HEK293T (cell line): ENCODE measurements at places on chromosomes 7 and 10.
A peak's percentile ranks its signal among the peaks of the same experiment; 100 is the strongest.

DNA sequence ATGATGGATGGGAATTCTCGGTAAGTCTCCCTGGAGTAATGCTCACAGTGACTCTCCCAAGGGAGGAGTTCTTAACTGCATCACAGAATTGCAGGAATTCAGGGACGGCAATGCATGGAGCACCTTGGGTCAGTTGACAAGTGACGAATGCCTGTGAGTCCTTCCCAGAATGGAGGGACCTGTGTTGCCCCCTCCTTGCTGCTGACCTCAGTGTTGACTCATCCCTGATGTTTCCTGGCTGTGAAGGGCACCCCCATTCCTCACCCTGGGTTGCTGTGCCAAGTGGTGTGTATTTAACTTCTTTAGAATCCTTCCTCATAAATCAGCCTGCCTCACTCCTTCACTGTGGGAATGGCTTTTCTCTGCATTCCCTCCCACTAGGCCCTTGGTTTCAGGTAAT is 98.9 kb downstream of the LRMDA start:
- DNase-seq: no peak

GRCh38 chr7:129841465-129841864 is 111.3 kb downstream of the UBE2H start:
- DNase-seq: no peak

DNA sequence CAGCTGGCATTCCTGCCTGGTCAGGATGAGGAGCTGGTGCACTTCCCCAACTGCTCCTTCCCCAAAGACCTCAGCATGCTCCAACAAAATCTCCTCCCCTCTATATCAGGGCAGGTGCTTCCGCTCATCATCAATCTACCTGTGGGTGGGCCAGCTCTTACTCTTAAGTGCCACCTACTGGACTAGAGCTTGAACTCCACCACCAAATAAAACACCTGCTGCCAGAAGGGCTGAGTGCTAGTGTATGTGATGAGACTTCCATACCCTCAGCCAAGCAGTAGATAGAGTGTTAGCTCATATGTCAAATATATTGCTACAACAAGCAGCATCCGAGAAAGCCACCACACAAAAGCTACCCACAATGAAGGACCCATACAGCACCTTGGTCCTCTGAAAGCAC is 264.3 kb downstream of the RNLS start:
- peak; percentile 17 for DNase-seq

DNA sequence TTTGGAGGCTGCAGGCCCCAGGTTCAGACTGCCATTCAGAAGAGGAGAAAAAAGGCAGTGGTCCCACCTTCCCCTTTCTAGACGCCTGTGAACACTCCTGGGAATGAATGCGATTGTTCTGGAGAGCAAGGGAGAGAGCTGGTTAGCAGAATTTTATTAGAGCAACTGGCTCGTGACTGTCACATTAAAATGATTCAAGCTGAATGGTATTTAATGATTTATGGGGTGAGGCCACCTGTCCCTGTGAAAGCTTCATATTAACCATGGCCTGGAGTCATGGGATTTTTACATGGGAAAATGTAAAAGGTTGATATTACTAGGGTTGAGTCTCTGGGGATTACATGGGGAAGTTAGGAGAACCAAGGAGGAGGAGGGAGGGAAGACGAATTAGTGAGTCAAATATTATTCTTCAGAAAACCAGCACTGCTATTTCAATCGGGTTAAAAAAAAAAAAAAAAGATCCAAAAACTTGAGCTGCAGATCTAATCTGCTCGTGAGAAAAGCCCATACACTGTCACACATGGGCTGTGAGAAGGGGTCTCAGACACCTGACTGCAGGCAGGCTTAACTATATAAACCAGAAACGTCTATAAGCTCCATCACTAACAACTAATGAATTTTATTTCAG is 8.3 kb downstream of the CXCL12 start:
- no peak for DNase-seq

- no peak for DNase-seq
These were observed 47.9 kb downstream of the COL1A2 start for GRCh38 chr7:94442639-94443038.

GRCh38 chr10:8305876-8306652 is 251.6 kb downstream of the GATA3 start:
- no peak for DNase-seq

GRCh38 chr7:132004529-132004928 is 448.1 kb upstream of the PODXL start:
- no peak for DNase-seq

GRCh38 chr10:132401401-132402118 is 4.6 kb downstream of the PWWP2B start:
- DNase-seq: no peak

DNA sequence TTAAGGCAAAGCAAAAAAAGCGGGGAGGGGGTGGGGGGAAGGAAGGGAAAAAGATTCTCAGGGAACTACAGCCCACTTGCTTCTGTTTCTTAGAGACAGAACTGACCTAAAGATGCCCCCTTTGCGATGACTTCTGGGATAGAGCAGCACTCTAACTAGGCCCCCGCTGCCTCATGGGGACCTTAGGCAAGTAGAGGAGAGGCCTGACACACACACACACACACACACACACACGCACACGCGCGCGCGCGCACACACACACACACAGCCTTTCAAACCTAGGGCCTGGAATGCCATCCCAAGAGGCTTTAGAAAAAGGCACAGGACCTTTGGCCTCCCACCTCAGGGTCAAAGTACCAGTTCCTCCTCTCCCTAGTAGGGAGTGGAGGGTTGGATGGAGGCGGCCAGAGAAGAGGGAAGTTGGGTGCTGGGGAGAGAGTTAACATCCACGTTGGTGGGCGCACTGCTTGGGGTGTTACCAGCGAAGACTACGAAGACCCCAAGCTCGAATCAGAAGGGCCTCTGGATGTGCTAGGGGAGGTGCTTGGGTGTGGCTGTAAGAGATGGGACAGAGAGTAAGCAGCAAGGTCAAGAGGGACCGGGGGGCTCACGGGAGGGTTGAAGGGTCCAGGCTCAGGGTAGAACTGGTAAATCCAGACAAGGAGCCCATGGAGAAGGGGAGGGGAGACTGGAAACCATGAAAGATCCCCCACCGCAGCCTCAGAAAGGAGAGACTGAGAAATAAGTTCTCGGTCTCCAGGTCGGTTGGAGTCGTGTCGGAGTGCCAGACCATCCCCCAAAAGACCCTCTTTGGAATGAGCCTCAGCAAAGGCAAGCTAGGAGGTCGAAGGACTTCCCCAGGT is 1.2 kb upstream of the COL1A2 start:
- DNase-seq: no peak

GRCh38 chr10:79139124-79139835 is 70.5 kb downstream of the ZMIZ1 start:
- DNase-seq: no peak

GRCh38 chr7:133795068-133795665 is 332.0 kb upstream of the LRGUK start:
- no peak for DNase-seq

GRCh38 chr10:75234683-75235374 is 928 bp downstream of the COMTD1 start:
- DNase-seq: no peak

GRCh38 chr7:143318661-143319060 is 2.8 kb downstream of the CLCN1 start:
- no peak for DNase-seq

DNA sequence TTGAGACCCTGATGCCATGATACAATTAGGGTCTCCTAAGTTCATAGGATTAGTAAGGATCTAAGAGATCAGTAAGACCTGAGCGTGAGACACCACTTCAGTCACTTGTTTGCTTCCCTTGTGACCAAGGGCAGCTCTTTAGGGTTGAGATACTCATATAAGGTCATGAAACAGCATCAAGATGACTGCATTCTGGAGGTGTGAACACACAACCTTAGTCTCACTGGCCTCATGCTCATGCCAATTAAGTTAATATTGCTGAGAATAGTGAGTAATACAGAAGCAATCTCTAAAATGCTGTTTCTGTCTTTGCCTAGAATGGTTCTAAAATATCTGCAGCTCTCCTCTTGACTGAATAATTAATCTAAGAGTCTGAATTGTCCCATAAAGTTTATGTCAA is 39.6 kb upstream of the KLHL7 start:
- DNase-seq: no peak

- no peak for DNase-seq
These were observed 46.5 kb downstream of the INHBA start for GRCh38 chr7:41656366-41656765.

DNA sequence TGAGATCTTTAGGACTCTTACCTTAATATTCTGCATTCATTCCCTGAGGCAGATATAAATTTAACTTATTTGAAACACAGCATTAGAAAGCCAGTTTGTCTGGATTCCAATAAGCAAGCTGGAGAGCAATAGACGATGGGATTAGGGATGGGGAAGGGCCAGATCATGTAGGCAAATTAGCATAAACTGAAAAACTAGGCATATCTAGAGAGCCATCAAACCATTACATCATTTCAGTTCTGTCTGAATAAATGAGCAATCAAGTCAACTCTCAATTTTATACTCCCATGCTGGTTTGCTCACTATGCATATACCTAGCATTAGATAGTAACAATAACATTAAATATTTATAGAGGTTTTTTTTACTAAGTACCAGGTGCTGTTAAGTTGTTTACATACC is 583.6 kb upstream of the LRRN3 start:
- DNase-seq: no peak

DNA sequence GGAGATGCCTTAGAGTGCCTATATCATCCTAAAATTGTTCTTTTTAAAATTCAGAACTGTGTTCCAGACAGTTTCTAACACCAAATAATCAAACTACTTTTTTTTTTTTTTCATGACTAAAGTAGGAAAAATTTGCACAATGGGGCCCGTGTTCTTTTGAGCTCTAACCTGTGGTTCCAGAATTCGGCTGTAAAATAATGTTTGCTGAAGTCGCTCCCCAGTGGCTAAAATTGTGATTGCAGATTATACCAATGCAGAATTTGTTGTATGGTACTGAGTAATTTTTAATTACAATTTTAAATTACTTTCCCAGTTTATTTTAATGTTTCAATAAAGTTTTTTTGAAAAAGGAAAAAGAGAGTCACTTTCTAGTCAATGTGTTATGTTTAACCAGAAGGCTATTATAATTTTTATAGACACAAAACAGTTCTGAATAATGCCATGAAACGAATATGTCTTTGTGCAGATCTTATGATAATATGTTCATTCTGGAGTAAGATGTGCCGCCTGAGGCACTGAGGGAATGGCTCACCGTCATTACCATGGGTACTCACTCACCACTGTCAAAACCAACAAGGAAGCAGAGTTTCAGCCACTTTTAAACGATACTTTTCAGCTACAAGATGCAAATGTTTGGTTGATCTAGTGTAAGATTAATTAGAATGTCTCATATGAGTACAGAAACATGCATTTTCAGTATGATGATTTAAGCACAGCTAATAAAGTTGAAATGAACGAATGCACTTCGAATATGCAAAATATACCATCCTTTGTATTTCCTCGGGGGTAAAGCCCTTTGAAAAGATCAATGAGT is 173.6 kb downstream of the PRKCQ start:
- DNase-seq: peak; percentile 21

GRCh38 chr10:69428165-69428564 is 11.4 kb upstream of the TACR2 start:
- no peak for DNase-seq

DNA sequence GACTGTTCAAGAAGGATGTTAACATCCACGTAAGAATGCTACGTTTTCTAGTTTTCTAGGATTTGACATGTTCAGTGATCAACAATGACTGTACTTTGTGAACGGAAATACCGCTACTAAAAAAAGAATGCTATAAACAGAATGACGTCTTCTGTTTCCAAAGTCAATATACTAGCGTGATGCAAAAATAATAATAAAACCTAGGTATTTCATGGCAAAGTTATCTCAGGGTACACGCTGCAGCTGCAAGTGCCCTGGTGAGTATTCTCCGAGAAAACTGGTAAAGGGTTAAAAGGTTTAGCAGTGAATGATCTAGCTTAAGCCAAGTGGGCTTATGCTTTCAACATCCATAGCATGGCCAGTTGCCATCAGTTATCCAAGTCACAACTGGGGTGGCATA is 653.3 kb upstream of the PFKP start:
- DNase-seq: no peak
